ENCODE measurements at places on chromosomes 7 and 10. TPM values are rescaled to one million over a fixed set of nuclear protein-coding genes. Genes with fewer than 3 reads are reported as not detected.

DNA sequence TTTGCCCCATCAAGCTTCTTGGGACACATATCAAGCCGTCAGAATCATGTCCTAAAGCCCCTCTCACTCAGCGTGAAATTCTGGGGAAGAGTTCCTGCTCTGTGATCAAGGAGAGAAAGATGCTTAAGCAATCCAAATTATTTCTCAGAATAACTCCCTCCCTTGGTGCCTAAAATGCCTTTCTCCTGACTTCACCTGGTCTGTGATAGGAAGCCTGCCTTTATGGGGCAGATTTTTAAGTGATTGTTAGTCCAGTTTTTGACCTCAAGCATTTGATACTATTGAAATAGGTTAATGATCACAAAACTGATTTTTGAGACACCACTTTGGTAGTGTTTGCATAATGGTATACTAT, 76.4 kb upstream of the MAGI2 start:
- DNase-seq, result peak; percentile 6

GRCh38 chr10:97297556-97298222, 5.3 kb upstream of the ARHGAP19 start:
- no peak for DNase-seq

GRCh38 chr7:65988084-65988483, 6.1 kb upstream of the GUSB start:
- DNase-seq, result no peak

DNA sequence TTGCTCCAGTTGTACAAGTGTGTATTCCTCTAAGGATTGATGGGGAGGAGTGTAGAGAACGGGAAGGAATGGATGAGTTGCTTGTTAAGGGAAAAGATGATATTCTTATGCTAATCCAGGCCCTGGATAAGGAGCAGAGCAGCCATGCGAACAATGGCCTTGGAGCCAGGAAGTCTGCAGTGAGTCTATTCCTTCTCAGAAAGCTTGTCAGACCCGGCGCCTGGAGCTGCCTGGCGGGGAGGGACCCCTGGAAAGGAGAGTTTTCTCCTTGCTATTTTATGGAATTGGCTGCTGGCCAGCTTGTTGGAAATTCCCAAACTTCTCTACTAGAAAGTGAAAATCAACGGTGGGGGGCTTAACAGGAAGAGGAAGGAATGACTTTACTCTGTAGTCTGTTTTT, 89.1 kb downstream of the MMRN2 start:
- no peak for DNase-seq

DNA sequence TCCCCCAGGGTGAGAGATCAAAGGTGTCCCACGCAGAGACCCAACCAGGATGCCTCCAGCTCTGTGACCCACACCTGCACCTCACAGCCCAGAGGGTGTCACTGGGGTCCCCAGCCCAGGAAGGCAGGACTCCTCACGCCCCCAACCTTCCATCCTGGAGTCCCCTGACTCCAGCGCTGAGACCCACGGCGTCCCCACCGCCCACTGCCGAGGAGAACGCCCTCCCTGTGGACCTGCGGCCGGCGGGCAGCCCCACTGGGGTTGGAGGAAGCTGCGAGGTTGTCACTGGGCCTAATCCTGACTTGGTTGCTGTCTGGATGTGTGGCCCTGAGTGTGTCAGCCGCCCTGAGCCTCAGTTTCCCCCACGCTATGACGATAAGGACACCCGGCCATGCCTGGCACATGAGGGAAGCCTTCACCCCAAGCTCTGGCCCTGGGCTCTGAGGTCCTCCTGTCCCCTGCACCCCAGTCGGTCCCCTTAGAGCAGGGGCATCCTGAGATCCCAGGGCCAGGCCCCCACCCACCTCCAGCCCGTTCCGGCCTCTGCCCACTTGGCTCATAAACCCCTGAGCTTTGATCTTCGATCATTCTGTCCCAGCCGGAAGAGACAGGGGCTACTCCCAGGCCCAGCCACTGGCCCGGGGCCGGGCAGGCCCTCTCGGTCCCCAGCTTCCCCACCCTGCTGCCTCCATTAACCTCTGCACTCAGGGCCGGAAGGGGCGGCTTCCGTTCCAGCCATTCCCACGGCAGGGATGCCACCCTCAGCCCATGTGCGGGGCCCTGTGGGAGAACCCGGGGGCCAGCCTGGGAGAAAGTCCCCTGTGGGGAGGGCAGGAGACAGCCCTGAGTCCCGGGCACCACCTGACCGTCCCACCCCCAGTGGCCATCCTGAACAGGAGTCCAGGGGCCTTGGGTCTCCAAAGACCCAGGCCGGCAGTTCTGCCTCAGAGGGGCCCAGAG, 113.2 kb downstream of the MICALL2 start:
- DNase-seq, result no peak

GRCh38 chr10:13113544-13113943, 13.6 kb downstream of the OPTN start:
- DNase-seq, result no peak

DNA sequence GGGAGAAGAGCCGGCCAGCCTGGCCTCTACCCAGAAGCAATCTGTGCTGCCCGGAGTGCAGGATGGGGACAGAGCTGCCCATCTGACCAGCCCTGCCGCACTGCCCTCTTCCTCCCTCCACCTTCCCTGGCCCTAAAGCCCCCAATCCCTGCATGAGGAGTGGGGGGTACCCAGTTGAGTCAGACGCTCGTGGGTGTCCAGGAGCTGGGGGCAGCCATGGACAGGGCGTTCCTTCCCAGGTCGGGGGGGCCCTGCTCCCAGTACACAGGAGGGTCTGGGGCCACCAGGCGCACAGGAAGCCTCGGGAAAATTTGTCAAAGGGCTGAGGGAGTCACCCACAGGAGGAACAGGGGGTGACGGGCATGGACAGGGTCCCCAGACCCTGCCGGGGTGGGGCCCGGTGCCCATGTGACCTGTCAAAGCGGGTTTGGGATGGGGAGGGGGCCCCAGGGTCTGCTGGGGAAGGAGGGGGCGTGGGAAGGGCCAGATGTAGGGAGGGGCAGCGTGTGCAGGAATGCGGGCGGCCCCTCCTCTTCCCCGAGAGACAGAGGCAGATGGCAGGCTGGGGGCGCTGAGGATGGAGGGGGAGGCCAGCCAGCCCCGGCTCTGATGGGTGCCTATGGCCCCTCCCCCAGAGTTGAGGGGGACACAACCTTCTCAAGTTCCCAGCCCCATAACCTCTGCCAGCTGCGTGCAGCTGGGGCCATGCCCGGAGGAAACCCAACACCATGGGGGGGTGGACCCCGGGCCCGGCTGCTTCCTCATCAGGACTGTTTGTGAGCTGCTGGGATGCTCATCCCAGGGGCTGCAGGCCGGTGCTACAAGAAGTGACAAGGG, 21.5 kb upstream of the GRIFIN start:
- no peak for DNase-seq

PRXL2A gene
- total RNA-seq, result not detected
